CD8-positive, alpha-beta memory T cell (primary cell): ENCODE measurements at places on chromosomes 12 and 14.

GRCh38 chr14:79552778-79553177, 658.5 kb downstream of the DIO2 start:
- no peak for DNase-seq

- DNase-seq: no peak
These were observed 153.8 kb downstream of the MED13L start for GRCh38 chr12:116123451-116124258.

- no peak for DNase-seq
These were observed 46.9 kb downstream of the EVL start for GRCh38 chr14:100111931-100112704.

- DNase-seq: no peak
These were observed 1010.5 kb upstream of the NOVA1 start for GRCh38 chr14:27608377-27608776.

GRCh38 chr12:6688543-6688998, 604 bp downstream of the ZNF384 start:
- no peak for DNase-seq

DNA sequence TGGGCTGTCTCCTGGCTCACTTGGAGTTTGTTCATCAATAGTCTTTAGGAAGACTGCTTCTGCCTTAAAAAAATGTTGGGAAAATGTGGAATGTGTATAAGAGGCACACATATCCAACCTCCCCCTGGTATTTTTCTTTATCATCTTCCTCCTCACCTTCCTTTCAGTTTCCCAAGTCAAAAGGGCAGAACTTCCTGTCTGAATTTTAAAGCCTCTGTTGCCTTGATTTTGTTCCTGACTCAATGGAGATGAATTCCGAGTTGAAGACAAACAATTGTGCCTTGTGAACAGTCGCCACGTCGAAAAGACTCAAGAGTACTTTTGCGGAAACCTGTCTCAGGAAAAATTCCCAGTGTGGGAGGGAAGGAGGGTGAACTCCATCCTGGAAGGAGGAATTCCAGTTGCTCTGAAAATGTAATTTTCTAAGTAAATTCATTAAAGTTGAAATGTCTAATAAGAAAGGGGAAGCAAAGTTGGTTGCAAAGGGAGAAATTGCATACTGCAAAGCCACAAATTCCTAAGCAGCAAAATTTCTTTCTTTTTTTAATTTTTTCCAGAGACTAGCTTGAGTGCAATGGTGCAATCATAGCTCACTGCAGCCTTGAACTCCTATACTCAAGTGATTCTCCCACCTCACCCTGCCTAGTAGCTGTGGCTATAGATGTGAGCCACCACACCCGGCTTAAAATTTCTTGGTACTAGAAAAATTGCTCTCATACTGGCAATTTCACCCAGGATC, 50.2 kb upstream of the ELK3 start:
- DNase-seq: no peak

GRCh38 chr12:42730291-42730690, 140.7 kb upstream of the PRICKLE1 start:
- DNase-seq: no peak

DNA sequence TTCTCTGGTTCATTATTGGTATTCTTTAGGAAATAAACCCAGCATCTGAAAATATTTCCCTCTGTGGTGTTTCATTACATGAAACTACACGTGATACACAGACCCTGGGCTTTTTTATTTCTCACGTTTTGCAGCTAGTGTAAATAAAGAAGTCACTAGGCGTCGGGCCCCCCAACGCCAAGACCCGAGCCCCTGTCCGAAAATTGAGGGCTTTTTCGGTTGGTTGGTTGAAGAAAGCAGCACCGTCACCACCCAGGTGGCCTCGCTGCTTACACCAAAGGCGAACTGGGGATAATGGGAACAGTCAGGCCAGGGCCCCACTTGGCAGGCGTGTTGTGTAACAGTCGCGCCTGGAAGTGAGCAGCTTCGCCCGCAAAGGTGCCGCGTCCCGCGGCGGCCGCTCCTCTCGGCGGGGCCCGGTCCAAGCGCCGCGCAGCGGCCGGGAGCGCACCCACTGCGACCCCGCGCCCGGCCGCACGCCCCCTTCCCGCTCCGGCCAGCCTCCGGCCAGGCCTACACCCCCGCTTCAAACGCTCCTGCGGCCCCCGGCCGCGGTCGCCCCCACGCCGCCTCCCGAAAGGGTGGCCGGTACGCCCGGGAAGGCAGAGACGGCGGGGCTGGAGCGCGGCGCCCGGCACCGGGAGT, 1.2 kb downstream of the DUSP16 start:
- no peak for DNase-seq

DNA sequence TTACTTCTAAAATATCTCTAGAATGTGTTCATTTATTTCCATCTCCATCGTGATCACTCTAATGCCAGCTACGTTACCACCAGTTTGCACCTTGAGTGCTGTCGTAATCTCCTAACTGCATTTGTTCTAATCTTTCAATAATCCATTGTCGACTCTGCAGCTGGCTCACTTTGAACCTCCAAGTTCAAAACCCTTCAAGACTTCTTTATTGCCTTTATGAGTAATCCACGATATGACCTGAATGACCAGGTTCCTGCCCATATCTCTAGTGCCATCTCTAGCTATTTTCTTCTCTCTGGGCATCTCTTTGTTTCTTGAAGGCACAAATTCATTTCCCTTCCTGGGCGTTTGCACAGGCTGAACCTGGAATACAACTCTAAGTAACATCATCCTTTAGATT, 76.7 kb downstream of the SRGAP1 start:
- no peak for DNase-seq

DNA sequence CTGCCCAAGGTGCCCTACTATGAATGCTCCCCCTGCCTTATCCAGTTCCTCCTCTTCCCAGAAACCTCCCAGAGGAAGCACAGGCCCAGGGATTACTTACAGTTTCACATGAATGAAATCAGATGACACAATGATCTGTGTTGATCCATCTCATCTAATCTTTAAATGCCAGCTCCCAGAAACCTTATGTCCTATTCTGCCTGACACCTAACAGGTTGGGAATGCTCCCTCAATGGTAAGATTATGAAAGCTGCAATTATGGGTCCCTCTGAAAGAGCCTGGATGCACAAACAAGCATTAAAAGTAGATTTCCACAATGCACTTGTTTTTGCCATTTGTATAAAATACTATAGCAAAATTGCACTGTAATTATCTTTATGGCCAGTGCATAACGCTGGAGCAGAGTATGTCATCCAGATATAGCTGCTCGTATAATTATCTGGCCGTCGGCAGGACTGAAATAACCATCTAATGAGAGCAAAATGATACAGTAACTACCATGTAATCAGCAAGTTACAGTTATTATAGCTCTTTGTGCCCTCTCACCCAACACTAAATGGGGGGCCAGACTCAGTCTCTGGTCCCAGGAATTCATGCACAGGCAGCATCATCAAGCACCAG, 4.4 kb upstream of the ZBTB39 start:
- DNase-seq: no peak

DNA sequence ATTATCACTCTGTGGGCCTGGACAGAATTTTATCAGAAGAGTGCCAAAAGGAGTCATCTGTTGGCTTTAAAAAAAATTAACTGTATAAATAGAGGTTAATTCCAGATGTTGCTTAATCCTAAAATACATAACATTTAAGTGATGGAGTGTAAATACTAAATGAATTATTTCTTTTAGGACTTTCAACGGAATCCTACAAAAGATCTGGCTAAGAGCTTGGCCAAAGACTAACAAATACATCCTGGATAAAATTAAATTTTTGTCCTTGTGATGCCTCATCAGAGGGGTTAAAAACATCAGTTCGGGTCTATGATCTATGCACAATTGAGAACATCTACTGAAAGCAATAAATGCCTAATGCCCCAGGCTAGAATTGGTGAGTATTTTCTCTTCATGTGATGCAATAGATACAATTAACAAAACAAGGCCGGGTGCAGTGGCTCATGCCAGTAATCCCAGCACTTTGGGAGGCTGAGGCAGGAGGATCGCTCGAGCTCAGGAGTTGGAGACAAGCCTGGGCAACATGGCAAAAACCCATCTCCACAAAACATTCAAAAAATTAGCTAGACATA, 49.8 kb upstream of the RAP1B start:
- DNase-seq: no peak

DNA sequence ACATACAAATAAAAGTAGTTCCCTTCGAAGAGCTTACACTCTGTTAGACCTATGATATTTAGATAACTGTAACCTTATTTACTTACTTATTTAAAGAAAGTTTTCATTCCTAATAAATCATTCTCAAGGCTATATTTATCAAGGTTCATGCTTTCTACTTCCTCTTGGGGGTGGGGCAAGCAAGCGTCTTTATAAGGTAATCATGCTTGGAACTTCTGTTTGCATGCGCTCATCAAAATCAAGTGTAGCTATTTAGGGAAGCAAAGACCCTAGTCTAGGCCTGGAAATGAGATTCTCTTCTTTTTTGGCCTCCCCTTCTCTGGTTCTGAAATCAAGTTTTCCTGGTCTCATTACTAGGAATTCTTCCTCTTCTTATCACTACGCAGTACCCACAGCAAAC, 766 bp downstream of the RERG start:
- DNase-seq: no peak

DNA sequence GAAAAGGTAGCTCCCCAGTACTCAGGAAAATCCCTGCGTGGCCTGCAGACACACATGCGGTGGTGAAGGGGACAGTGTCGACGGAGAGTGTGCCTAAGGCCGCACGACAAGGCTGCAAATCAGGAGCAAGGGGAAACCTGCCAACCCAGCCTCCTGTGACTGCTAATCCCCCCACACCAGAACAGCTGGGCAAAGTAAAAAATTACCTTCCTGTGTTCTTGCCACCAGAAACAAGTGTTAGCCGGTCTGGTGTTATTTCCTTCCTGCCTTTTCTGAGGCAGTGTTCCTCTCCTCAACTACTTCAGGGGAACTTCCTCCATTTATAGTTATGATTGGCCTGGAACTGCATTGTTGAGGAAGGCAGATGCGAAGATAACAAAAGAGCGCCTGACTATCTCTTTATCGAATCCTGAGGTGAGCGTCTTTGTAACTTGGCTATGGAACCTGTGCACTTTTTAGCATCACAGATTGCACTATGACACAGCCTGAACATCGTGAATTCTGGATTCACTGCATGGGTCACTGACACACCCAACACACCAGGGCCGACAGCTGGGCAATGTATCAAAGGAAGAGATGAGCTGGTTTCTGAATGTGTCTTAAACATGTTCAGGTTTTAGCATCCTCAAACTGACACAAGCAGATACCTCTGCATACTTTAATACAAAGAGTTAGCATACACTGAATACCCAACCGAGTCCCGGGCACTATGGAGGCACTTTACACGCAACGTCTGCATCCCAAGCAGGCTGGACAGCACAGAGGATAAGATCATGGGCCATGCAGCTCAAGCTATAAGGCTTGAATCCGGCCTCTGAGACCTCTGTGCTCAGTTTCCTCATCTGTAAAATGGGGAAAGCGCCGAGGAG, 28.9 kb downstream of the SLC15A4 start:
- peak; percentile 71 for DNase-seq

- DNase-seq: no peak
These were observed 8.4 kb downstream of the ASIC1 start for GRCh38 chr12:50065726-50066310.

- DNase-seq: peak; percentile 3
These were observed at the start of gene CCDC63 for GRCh38 chr12:110846615-110847566. TSS of gene CCDC63 (plus strand) at chr12:110846987. CDS start at chr12:110852955, 5,968 bp downstream.

DNA sequence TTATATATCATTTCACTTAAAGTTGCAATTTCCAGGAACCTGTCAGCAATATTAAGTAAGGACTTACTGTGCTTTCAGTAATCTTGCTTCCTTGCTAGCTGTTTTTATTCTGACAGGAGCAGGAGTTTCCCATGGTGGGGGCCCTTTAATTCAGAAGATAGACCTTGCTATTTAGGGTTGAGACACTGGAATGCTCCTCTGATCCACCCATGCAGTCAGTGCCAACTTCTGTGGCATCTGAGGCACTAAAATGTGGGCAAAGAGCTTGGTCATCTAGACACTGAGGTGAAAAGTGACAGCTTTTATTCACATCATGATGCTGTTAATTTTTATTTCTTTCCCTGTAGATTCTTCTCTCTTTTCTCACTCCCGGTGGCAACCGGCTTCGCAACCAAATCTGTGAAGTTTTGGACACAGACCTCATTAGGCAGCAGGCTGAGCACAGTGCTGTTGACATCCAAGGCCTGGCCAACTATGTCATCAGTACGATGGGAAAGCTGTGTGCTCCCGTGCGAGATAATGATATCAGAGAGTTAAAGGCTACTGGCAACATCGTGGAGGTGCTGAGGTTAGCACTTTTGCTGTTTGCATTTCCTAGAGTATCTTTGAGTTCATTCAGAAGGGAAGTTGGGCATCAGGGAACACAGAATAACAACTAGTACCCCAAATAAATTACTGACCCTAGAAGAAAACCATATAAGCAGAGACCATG, 18.8 kb downstream of the TCP11L2 start:
- no peak for DNase-seq

DNA sequence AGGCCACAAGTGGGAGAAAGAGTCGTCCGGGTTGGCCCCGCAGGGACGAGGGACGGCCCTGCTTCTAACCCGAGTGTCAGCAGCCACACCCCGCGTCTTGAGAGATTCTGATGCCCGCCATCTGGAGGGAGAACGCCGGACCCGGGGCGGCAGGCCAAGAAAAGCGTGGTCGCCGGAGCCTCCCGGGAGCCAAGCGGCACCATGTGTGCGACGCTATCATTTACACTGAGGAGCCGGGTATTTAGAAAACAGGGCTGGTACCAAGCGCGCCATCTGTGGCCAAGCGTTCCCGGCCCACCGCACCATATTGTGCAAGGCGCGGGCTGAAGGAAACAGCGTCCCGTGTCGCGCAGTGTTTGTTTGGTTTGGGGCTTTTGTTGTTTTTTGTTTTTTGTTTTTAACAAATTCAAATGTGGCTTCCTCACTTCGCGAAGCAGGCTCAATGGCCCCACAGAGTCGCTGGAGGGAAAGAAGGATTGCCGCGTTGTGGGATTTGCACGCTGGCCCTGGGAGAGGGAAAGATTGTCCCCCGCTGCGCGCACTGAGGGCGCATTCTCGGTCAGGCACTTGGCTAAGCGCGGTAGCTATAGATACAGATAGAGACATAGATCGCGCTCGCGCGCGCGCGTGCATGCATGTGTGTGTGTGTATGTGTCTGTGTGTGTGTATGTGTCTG, 153.8 kb downstream of the BCL11B start:
- DNase-seq: no peak

- no peak for DNase-seq
These were observed 36.4 kb downstream of the MDM2 start for GRCh38 chr12:68844318-68844745.

DNA sequence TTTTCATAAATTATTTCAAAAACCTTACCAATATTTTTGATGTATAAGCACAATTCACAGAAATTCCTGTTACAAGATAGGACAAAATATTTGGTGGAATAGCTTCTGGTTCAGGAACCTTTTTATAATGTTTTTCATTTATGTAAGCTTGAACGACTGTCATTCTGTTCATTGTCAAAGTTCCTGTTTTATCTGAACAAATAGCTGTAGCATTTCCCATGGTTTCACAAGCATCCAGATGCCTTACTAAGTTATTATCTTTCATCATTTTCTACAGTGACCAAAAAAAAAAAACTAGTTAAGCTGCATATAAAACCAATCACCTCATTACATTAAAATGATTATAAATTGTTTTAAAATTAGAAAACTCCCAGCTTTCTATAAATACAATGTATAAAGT, 87.1 kb downstream of the ATP2B1 start:
- DNase-seq: no peak

GRCh38 chr12:109150124-109150640, 33.8 kb downstream of the ACACB start:
- no peak for DNase-seq

- DNase-seq: no peak
These were observed 57.5 kb downstream of the ZNF664 start for GRCh38 chr12:124030510-124030909.
